ENCODE measurements at places on chromosomes 4 and X.

DNA sequence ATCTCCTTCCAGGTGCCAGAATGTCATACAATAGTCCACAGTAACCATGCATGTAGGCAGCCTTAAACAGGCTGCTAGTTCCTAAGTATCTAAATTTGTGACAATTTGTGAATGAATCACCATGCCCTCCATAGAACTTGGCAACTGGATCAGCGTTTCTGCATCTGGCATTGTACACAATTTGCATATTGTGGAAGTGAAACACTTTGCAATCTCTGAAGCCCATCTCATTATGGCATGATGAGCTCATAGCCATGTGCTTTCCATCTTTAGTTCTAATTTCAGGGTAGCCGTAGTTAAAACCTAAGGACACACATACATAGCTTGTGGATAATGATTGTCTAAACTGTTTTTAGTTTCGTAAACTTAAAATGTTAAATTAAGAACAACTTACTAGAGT, 573.6 kb downstream of the PPP4R3C start:
- no peak for DNase-seq

GRCh38 chrX:112577146-112577545, 102.6 kb downstream of the LHFPL1 start:
- no peak for DNase-seq

DNA sequence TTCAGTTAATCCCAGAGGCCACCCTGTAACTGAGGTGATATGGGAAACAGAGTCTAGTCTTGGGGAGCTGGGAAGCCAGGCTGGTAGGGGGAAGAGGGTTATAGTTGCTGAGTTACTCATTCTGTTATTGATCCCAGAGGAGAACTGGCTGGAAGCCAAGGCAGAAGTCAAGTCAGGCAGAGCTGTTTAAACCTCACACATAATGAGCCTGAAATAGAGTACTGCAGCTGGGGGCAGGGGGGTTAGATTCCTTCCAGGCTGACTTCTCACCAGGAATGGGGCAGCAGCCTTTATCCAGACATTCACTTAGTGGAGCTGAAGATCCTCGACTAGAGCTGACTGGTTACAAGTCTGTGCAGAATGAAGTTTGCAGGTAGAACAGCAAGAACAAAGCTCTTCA, 144.9 kb downstream of the C4orf33 start:
- DNase-seq = no peak

DNA sequence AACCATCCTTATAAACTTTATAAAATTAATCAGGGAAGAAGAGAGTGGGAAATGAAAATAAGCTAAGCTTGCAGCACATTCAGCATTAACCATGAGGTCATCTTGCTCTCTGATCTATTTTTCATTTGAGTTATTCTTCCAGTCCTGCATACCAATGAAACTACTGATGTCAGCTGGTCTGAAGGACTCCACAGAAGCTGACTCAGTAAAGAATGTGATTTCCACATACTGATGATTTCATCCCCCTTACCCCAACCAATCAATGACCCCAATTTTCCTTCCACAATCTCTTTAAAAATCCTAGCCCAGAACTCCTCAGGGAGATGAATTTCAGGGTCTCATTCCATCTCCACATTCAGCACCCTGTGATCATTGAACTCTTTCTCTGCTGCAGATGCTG, 18.8 kb upstream of the DSPP start:
- no peak for DNase-seq

- no peak for DNase-seq
These were observed 12.1 kb downstream of the TMEM164 start for GRCh38 chrX:110015032-110015431.

DNA sequence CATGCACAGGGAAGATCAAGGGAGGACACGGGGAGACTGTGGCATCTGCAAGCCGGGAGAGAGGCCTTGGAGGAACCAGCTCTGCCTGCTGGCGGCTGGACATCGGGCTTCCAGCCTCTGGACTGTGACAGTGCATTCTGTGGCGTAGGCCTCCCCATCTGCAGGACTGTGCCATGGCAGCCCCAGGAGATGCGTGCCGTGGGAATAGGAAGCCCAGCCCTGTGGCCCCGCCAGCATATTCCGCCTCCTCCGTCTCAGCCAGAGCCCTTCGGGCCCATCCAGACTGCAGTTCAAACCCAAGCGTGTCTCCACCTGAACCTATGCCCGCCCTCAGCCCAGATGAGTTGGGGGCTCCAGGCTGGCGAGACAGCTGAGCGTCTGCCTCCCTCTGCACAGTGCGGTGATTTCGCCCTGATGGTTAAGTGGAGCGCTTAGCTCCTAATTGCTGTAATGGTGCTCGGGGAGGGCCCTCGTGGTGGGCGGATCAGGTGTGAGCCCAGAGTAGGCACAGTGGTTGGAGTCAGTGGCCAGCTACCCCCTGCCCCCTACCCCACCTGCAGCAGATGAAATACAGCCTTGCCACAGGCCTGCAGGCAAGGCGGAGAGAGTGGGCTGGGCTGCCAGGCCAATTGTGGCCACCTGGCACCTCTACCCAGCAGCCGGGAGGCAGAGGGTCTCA, 133.9 kb downstream of the HMX1 start:
- no peak for DNase-seq

DNA sequence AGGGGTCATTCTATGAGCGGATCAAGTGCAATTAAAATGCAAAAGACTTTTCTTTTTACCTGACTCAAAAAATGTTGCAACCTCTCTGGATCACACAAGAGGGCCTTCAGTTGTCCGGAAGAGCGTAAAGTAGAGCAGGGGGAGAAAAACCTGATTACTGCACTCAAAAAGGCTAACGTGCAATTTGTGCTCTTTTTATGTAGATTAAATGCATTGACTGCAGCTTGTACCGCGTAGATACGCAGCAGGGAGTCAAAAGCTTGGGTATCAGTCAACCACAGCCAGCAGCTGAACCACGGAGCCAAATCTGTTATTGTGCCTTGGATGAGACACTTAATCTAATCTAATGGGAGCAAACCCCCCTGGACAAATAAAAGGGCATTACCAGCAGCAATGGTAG, 107.3 kb upstream of the RAI2 start:
- DNase-seq = no peak

- DNase-seq = no peak
These were observed 35.4 kb downstream of the DCHS2 start for GRCh38 chr4:154456240-154456639.

- no peak for DNase-seq
These were observed 436.6 kb downstream of the SPRY1 start for GRCh38 chr4:123833171-123833643.

GRCh38 chrX:65689377-65689776, 21.9 kb downstream of the MSN start:
- no peak for DNase-seq

- DNase-seq = no peak
These were observed 1.8 kb upstream of the BCORL1 start for GRCh38 chrX:129980540-129981199.

DNA sequence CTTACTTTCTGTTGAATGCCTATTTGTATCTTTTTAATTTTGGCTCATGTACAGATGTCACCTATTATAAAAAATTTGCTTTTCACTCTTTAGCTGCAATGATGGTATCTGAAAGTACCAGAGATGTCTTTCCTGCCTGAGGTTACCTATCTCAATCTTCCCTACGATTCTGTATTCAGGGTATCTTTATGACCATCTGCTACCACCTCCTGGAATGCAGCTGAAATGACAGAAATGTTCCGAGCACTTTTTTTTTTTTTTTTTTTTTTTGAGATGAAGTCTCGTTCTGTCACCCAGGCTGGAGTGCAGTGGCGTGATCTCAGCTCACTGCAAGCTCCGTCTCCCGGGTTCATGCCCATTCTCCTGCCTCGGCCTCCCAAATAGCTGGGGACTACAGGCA, 136.4 kb downstream of the REPS2 start:
- no peak for DNase-seq

GRCh38 chrX:148500423-148501385, at the start of gene AFF2:
AFF2 (plus strand) TSS chrX:148500617; CDS start chrX:148501098, 481 bp downstream.
- no peak for DNase-seq

- DNase-seq = no peak
These were observed 1727.8 kb downstream of the ARAP2 start for GRCh38 chr4:34516524-34516923.

- no peak for DNase-seq
These were observed 36.9 kb downstream of the CEP44 start for GRCh38 chr4:174320494-174321199.

GRCh38 chr4:42411803-42412202, 14.5 kb downstream of the SHISA3 start:
- no peak for DNase-seq

DNA sequence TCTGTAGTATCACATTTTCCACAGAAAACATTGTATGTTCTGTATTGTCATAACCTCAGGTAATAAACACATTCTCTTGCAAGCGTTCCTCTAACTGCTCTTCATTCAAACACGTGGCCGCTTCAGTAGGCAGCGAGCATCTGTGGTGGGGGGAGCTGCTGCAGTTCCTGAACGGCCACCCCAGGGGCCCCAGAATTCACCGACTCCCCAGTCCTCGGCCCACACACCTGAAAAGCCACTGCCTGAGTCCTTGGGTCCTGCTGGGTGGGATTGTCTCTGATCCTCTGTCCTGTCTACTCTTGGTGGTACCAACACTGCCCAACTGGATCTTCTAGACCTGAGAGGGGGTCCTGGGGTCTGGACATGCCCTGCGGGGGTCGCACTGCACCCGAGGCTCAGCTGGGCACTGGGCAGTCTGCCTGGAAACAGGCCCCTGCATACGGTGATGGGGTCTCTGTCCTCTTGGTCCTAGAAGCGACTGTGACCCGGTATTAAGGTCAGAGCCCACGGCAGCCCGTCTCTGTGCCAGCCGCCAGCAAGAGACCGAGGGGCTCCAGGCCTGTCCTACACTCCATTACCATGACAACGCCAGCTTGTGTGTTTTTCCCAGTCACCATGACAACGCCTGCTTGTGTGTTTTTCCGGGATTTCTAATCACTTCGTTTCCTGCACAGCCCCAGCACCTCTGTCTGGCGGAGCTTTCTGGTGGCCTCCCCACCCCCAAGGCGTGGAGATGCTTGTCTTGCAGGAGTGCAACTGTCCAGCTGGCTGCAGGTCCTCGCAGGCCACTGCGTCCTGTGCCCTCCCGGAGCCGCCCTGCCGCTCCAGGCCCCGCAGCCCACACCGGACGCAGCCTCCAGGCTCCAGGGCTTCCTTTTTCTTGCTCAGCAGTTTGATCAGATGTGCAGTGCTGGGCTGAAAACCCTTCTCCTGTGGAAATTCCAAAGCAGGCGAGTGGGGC, 16.0 kb downstream of the CTBP1 start:
- DNase-seq = no peak

GRCh38 chr4:1084796-1085403, 28.5 kb downstream of the RNF212 start:
- no peak for DNase-seq

DNA sequence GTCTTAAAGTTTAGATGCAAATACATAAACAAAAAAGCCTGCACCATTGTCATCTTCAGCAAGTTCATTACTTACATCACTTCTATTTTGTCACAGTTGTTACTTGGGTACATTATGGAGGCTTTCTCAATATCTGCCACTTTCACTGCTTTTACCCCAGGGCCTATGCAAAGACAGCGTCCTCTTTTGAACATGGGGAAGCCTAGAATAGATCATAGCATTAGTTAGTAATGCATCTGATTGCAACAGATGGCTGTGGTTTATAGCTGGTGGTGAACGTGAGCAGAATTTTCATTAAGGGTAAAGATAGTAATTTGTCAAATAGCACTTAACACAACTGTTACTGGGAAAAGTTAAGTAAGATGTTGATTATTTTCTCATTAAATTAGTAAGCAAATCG, 729 bp downstream of the CXCL11 start:
- no peak for DNase-seq

- DNase-seq = no peak
These were observed 1951.8 kb upstream of the ADGRL3 start for GRCh38 chr4:59248313-59248712.

DNA sequence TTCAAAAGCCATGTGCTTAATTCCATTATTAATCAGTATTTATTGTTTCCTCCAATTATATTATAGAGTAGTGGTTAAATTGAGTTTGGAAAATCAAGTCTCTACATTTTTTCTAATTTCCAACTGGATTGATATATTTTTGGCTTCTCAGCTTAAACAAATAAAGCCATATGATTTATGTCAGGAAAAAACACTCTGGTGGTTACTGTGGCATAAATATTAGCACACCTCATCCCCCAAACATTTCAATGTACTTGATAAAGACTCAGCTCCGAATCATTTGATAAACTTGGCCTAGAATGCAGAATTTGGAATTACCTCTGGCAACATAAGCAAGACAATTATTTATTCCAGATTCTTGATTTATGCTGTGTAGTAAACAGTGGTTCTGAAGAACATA, 2313.8 kb downstream of the ARAP2 start:
- no peak for DNase-seq

DNA sequence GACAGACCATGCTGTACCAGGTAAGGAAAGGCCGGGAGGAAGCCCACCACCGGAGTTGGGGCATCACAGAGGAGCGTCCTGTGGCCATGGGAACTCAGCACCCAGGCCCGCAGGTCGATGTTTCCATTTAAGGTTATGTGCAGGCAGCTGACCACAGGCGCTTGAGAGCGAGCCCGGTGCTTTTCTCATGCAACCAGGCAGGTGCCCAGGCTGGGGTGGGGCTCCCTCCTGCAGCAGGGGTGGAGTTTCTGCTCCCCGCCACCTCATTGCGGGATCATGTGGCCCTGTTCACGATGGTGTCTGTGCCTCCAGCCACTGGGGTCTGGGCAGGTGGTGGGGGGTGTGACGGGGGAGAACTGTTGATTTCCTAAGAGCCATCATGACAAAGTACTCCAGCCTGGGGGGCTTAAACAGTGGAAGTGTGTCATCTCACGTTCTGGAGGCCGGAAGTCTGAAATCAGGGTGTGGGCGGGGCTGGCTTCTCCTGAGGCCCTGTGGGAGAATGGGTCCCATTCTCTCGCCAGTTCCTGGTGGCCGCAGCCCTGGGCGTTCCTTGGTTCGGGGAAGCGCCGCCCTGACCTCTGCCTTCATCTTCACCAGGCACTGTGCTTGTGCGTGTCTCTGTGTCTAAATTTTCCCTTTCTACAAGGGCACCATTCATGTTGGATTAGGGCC, 60.9 kb downstream of the CPZ start:
- DNase-seq = no peak

DNA sequence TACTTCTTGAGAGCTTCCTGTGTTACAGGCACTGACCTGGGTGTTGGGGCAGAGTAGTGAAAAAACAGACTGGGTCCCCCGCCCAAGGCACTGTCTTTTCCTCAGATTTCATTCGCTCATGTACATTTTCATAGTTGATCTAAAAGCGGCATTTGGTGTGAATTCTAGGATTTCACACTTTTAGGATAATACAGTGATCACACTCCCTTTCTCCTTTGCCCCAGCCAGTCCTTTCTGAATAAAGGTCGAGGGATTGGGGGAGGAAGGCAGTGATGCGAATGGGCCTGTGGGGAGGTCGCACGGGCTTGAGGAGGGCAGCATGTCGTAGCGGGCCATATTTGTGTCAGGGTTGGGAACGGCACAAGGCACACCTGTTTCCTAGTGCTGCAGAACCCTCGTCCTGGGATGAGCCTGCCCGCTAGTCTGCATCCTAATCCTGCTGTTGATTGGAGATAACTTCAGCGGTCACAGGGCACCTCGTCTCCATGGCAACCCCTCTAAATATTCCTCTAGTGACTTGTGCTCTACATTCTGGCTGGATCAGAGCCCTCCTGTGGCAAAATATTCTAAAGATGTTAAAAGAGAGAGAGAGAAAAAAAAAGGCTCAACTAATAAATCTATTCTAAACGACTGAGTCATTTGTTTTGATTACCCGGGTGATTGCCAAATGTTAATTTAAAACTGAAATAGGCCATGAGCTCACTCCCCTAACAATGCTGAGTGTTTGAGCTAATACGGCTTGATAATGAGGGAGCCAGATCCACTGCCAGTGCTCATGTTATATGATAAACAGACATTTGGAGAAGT, 21.8 kb downstream of the FHL1 start:
- no peak for DNase-seq
